Stimulated activated CD8-positive, alpha-beta memory T cell treated with anti-CD3 and anti-CD28 coated beads, Interleukin-4, amount 100 ng/mL, for 24 hours (primary cell): ENCODE measurements at places on chromosomes 6 and 20.
A peak's percentile ranks its signal among the peaks of the same experiment; 100 is the strongest.

GRCh38 chr6:109821428-109821827, 130.3 kb downstream of the FIG4 start:
- DNase-seq, result no peak

- DNase-seq, result no peak
Observed at GRCh38 chr6:8336406-8337057, 98.8 kb downstream of the SLC35B3 start.

- no peak for DNase-seq
Observed at GRCh38 chr6:28651161-28651560, 125.5 kb downstream of the GPX5 start.

- DNase-seq, result no peak
Observed at GRCh38 chr6:3805448-3806123, 43.6 kb upstream of the FAM50B start.

- DNase-seq, result no peak
Observed at GRCh38 chr20:58039274-58040092, 189.0 kb downstream of the ANKRD60 start.

GRCh38 chr20:34065260-34065659, 46.8 kb downstream of the EIF2S2 start:
- no peak for DNase-seq

DNA sequence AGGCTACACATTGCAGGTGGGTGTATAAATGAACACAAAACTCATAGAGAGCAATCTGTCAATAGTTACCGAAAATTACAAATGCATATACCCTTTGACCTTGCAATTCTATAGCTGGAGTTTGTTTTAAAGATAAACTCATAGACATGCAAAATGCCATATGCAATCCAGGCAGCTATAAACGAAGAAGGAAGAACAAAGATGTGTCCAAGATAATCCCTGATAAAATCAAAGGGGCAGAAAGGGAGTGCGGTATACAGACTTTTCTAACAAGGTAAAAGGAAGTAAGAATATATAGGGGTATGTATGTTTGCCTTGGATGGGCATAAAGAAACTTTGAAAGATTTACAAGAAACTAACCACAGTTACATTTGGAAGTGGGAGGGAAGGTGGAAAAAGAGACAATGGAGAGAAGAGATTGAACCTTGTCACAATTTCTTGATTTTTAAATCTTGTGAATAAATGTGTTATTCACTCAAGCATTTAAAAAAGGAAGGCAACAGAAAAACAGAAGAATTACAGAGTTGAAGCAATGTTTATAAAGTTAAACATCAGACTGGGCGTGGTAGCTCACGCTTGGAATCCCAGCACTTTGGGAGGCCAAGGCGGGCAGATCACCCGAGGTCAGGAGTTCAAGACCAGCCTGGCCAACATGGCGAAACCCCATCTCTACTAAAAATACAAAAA, 29.9 kb downstream of the FAM8A1 start:
- DNase-seq, result no peak

DNA sequence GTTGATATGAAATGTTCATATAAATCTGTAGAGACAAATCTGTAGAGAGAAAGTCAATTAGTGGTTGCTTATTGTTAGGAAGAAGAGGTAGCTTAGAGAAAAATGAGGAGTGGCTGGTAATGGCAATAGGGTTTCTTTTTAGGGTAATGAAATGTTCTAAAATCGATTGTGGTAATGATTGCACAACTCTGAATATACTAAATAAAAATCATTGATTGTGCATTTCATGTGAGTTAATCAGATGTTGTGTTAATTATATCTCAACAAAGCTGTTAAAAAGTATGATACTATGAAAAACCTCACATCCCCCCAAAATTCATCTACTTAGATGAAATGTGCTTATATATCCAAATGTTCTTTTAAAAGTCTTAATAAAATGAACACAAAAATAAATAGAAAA, 84.2 kb downstream of the CEP57L1 start:
- DNase-seq, result no peak

DNA sequence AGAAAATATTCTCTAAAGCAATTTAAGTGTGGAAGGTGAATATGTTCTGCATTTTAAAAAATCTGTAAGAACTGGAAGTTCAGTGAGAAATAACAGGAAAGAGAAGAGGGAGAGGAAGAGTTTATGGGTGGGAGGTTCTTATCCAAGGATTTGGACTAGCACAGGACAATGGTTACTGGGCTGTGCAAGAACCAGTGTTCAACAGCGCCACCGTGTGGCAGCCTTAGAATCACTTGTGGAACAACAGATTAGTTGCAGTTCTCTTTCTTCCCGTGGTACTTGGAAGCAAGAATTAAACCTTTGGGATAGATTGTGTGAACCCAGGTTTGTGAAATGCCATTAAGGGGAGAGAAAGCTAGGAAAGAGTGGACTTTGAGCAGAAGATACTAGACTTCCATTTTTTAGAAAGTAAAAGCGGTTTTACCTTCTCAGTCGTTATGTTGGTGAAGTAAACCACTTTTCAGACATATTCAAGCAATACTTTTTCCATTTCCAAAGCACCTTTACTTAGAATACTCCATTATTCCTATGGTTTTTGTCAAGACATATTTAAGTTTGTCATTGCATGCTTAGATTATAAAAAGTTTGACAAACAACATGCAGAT, 436.7 kb downstream of the RNF144B start:
- DNase-seq, result no peak

GRCh38 chr6:136992113-136992512, 52.7 kb downstream of the IL20RA start:
- no peak for DNase-seq

DNA sequence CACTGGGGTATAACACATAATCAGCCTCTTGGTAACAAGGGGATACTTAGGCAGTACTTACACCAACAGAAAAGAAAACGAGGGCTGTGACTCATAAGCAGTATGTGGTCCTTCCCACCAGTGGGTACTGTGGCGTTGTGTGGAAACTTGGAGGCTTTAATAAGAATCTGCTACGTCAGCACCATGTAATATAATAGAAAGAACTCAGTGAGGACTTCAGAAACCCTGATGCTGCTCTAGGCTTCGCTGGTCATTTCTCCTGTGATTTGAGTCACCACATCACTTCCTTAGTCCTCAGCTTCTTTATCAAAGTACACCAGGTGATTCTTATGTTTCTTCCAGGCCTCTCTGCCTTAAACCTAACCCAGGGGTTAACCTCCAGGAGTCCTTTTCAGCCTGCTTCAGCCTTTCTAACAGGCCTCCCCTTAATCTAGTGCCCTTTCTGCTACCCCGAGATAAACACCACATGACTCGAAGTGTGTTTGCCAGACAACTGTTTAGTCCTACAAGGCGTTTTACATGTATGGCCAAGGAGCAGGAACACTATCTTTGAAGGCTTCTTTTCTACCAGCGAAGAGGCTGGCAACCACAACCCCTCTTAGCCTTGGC, 68.5 kb downstream of the FYN start:
- peak; percentile 54 for DNase-seq

DNA sequence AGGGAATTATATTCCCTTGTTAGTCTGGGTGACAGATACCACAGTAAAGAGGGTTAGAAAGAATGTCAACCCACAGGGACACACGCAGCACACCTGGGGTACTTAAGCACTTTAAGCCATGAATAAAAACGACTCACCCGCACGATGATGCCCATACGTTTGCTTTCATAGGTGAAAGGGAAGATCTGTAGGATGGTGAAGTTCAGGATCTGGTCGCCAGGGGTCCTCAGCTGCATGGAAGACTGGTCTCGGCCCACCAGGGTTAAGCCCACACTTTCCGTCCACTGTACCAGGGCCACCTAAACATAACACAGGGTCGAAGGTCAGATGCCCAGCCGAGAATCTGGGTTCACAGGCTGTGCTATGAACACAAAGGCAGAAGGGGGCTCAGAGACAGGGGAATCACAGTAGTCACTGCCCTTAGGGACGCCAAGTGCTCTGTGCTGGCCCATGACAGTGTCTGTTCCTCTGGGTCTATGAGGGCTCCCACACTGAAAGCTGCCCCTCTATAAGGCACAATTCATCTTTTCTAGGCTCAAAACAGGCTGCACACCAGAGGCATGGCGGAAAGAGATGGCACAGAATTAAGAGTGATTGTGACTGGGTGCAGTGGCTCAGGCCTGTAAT, 96.8 kb upstream of the NFATC2 start:
- peak; percentile 61 for DNase-seq

GRCh38 chr6:90186026-90186425, 110.6 kb downstream of the BACH2 start:
- no peak for DNase-seq

GRCh38 chr6:154403788-154404187, 47.2 kb upstream of the IPCEF1 start:
- DNase-seq, result no peak

DNA sequence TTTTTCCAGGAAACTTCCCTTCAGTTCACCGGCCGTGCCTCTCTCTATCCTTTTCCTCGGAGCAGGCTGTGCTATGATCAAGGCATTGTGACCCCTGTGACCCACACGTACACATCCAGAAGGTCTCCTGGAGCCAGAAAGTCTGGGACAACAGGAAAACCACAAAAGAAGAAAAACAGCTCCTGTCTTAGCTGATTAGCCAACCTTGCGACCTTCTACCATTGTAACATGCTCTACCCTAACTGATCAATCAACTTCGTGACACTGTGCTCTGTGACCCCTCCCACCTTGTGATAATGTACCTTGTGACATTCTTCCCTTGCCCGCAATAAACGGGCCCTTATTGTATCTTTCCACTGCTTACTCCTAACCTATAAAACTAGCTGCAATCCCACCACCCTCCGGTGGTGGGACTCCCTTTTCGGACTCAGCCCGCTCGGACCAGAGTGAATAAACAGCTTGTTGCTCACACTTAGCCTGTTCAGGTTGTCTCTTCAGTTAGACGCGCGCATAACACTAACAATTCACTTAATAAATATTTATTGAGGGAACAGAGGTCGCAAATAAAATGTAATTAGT, 24.2 kb downstream of the ZNF311 start:
- DNase-seq, result no peak

DNA sequence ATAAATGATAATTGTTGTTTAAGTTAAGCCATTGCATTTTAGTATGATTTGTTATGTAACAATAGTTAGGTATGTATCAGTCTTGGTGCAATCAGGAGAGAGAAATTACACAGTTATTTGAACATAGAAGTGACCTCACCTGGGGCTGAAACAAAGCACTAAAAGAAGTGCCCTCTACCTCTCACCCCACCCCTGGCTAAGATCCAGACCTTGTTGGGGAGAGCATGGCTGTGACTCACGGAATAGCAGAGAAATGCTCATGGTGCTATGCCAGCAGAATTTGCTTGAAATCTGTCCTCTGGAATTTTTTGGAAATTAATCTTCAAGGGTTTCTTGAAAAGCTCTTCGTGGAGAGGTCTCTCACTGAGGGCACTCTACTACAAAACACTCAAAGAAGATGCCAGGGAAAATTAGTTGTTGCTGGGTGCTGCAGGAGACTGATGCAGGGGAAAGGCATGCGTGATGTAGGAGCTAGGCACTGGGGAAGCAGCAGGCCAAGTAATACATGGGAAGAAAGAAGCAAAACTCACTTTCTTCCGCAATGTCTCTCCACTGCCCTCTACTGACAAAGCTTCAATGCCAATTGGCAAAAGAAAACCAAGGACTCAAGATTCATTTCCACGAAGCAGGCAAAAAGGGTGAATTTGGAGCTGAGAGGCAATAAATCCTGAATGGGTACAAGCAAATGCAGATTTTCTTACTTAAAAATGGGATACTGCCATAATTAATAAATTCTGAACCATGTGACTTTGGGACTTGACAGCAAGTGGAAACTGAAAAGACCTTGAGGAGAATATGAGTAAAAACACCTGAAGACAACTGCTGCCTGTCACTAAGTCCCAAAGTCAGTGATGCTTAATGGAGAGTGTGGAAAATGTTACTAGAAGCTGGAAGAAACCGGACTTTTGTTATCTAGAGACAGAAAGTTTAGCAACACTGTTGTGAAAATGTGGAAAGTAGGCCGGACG, 136.3 kb upstream of the ZNF184 start:
- no peak for DNase-seq

- no peak for DNase-seq
Observed at GRCh38 chr6:82364087-82365015, 734 bp downstream of the TPBG start.

- DNase-seq, result no peak
Observed at GRCh38 chr20:63107449-63108200, 100.9 kb upstream of the BHLHE23 start.

DNA sequence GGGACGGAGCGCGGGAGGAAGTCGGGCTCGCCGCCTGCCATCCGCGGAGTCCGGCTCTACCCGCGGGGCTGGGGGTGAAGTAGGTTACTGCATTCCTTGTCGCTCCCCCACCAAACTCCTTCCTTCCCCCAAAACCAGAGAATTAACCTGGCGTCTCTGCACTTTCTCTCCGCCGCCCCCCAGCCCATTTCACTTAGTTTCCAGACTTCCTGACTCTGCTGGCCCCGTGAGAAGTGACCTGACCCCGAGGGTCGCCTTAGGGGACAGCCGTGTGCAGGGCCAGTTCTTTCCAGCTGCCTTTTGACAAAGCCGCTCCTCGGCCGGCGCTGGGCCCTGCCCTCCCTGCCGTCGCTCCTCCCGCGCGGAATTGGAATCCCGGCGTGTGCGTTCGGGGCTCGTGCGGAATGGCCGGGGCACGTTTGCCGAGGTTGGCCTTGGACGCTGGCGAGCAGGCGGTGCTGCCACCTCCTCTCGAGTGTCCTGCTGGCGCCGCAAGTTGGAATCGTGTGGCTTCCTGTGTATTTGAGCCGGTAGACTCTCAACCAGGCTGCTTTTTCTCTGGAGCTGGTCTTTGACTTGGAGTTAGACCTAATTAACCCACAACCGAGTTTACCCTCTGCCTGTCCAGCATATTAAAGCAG, 650 bp downstream of the DCBLD1 start:
- DNase-seq, result no peak

DNA sequence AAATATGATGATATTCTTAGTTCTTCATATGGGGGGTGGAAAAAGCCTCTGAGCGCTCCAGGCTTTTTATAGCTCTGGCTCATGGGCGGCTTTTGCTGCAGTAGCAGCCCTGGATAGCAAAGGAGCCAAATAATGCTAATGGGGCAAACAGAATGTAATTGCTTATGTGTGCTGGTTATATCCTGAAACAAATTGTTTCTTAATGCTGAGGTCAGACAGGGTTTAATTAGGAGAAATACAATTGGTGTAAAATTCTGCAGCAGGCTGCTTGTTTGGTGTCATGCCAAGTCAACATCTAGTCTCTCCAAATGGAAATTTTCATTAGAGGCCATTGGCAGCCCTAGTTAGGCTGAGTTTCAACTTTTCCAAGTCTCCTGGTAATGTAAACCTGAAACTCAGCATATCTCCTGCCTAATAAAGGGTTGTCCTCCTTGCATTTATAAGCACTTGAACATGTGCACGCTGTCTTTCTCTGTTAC, 530.1 kb upstream of the NOX3 start:
- no peak for DNase-seq

DNA sequence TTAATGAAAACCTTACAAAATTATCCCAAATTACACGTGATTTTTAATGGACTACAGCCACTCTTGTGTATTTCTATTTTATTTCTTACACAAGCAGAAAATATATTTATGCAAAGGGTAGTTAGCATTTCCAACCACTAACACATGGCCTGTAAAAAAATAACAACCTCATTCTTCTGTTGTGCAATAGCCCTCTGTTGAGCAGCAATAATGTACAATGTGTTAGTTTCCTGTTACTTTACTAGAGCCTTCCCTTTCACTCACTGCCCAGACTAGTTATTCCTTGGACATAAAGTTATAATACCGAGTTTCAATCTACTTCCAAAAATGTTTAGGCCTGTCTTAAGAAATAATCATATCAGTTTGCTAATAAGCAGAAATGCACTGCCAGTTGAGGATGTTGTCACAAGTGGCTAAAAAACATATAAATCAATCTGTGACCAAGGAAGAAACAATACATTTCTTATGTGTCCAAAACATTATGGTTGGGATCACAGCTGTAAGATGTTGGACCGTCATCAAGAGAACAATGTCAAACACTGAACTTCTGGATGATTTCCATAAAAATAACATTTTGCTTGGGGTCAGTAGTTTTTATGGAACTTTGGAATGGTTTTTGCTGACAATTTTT, 73.6 kb upstream of the RNF146 start:
- no peak for DNase-seq
